ENCODE measurements at places on chromosomes 6 and 20.
A peak's percentile ranks its signal among the peaks of the same experiment; 100 is the strongest.

GRCh38 chr20:49948809-49949507 is 12.8 kb downstream of the RNF114 start:
- no peak for DNase-seq

GRCh38 chr6:152952045-152952444 is 30.8 kb downstream of the FBXO5 start:
- no peak for DNase-seq

- no peak for DNase-seq
Observed at GRCh38 chr6:65501045-65501444, 206.0 kb downstream of the EYS start.

- peak; percentile 7 for DNase-seq
Observed at GRCh38 chr20:10626896-10627295, 46.9 kb downstream of the JAG1 start.

- DNase-seq = no peak
Observed at GRCh38 chr6:14591998-14592397, 474.4 kb downstream of the CD83 start.
